ENCODE measurements at places on chromosomes 4 and X. TPM values are rescaled to one million over a fixed set of nuclear protein-coding genes. Genes with fewer than 3 reads are reported as not detected.

DNA sequence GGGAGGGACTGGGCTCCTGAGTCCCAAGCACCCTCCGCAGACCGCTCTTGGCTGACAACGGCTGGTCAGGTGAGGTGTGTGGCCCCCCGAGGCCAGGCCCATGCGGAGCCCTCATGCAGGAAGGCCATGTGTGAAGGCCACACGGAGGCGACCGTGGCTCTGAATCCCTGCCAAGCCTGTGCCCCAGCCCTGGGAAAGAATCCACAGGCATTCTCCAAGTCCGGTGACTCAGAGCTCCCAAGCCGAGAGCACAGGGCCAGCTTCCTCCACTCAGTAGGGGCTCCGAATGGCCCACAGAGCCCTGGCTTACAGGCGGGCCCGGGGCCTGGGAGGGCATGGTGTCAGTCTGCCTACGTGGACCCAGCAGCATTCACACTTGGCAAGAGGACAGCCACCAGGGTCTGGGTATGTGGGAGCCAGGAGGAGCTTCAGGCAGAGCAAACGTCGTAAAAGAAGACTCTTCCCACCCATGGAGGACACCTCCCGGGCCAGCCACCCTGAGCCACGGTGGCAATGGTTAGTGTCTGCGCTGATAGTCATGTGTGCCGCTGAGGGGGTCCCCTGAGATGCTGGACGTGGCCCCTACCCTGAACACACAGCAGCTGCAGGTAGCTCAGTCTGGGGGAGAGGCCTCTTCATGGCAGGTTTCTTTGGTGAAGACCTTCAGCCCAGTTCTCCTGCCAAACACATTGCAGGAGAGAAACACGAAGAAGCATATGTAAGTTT is 105.7 kb downstream of the PSAPL1 start:
- DNase-seq, result no peak

GRCh38 chrX:119541188-119541587 is 24.0 kb downstream of the STEEP1 start:
- DNase-seq, result no peak

DNA sequence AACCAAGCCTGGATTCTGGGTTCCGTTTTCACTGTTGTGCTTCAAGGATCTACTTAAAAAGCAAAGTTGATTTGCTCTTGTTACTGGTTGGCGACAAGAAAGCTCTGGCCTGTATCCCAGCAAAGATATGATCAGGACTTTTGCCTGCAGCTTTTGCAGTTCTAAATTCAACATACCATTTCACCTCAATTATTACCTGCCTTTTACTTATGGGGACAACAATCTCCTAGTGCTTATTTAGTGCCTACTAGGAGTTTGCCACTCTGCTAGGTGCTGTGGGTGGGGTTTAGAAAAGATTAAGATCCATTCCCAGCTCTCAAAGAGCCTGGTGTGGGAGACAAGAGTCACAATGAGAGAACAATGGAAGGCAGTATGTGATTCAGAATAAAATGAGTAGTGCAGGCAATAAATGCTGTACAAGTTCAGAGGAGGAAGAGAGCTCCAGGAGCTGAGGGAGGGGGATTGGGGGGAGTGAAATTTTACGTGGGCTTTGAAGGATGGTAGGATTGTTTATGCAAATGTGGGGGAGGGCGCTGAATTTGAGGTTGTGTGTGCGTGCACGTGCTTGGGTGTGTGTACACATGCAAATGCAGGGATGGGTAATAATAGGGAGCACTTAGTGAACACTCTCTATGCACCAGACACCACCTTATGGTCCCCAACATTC is 5.0 kb upstream of the TMEM164 start:
- DNase-seq, result no peak

- DNase-seq, result no peak
Observed at GRCh38 chr4:39528061-39528465, 824 bp upstream of the UGDH start.

- DNase-seq, result no peak
Observed at GRCh38 chr4:16111533-16111932, 27.7 kb upstream of the PROM1 start.

- no peak for DNase-seq
Observed at GRCh38 chrX:122188751-122189150, 995.3 kb upstream of the GRIA3 start.

DNA sequence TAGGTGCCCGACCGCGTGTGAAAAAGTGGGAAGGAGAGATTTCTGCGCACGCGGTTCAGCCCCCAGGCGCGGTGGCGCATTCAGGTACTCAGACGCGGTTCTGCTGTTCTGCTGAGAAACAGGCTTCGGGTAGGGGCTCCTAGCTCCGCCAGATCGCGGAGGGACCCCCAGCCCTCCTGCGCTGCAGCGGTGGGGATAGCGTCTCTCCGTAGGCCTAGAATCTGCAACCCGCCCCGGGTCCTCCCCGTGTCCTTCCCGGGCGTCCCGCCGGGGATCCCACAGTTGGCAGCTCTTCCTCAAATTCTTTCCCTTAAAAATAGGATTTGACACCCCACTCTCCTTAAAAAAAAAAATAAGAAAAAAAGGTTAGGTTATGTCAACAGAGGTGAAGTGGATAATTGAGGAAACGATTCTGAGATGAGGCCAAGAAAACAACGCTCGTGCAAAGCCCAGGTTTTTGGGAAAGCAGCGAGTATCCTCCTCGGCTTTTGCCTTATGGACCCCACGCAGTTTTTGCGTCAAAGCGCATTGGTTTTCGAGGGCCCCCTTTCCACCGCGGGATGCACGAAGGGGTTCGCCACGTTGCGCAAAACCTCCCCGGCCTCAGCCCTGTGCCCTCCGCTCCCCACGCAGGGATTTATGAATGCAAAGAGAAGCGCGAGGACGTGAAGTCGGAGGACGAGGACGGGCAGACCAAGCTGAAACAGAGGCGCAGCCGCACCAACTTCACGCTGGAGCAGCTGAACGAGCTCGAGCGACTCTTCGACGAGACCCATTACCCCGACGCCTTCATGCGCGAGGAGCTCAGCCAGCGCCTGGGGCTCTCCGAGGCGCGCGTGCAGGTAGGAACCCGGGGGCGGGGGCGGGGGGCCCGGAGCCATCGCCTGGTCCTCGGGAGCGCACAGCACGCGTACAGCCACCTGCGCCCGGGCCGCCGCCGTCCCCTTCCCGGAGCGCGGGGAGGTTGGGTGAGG is 3.7 kb downstream of the SHOX start:
- no peak for DNase-seq

DNA sequence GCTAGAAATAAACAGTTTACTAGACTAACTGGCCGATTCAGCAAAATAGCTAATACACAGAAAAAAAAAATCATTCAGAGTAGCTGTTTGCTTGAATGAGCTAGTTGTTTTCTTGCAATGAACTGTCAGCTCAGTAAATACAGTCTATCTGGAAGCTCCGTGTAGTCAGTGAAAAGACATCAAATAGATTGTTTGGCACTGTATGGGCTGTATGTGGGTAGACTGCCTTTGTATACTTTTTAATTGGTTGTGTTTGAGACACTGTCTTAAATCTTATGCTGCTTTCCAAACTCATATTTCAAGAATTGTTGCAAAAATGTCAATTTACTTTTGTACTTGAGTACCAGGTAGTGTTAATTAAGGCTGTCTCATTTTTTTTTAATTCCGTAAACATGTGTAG is 61.6 kb upstream of the GPR174 start:
- DNase-seq, result no peak

DNA sequence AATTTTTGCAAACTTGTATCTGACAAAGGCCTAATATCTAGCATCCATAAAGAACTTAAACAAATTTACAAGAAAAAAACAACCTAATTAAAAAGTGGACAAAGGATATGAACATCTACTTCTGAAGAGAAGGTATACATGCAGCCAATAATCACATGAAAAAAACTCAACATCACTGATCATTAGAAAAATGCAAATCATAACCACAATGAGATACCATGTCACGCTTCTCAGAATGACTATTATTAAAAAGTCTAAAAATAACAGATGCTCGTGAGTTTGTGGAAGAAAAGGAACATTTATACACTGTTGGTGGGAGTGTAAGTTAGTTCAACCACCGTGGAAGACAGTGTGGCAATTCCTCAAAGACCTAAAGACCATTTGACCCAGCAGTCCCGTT is 24.0 kb downstream of the CEP44 start:
- no peak for DNase-seq

- DNase-seq, result peak; percentile 50
Observed at GRCh38 chr4:76758290-76758882, 139.6 kb downstream of the SOWAHB start.

DNA sequence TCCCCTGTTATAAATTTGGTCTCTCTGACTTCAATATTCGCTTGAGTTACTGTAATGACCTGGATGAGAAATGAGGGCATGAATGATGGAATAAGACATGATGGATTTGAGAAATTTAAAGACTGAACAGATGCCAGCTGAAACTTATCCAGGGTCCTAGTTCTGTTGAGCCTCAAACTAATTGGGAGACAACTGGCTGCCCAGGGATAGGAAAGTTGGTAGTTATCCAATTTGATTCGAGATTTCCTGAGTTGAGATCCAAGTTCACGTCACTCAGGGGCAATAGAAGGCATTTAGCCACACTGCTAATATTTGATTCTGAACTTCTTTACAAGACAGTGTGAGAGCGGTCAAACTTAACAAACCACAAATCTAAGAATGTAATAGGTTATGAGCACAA is 159.0 kb upstream of the CXCL13 start:
- DNase-seq, result no peak

DNA sequence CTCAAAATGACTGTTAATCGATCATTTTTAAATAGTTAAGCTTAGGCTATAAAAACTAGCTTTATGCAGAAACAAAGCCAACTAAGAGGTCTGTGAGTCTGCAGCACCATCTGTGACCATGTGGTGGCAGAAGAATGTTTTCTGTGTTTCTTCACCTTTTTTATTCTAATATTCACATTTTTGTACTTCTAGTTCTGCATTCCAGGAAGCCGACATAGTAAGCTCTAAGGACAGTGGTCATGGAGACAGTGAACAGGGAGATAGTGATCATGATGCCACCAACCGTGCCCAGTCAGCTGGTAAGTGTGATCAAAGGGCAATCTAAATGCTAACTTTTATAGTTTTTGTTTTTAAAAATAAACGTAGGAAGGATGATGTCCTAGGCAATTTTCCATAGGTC is 5.6 kb downstream of the PCDH10 start:
- no peak for DNase-seq

DNA sequence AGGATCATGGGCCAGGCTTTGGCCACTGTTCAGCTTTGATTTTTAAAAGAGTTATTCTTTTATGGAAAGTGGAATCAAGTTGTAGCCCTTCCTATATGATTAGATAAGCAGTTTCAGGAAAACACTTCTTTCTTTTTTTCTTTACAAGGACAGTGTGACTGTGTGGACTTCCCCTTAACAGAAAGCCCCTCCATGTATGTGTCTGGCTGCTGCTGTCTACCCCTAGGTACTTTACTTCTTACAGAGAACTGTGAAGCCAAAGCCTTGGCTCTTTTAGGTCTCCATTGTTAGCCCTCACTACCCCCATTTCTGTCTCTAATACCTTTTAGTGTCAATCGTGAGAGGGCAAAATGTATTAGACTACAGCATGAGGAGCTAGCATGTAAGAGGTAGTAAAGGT is 19.1 kb downstream of the VSIG1 start:
- DNase-seq, result no peak

- DNase-seq, result no peak
Observed at GRCh38 chr4:102535398-102536082, 34.4 kb downstream of the NFKB1 start.

DNA sequence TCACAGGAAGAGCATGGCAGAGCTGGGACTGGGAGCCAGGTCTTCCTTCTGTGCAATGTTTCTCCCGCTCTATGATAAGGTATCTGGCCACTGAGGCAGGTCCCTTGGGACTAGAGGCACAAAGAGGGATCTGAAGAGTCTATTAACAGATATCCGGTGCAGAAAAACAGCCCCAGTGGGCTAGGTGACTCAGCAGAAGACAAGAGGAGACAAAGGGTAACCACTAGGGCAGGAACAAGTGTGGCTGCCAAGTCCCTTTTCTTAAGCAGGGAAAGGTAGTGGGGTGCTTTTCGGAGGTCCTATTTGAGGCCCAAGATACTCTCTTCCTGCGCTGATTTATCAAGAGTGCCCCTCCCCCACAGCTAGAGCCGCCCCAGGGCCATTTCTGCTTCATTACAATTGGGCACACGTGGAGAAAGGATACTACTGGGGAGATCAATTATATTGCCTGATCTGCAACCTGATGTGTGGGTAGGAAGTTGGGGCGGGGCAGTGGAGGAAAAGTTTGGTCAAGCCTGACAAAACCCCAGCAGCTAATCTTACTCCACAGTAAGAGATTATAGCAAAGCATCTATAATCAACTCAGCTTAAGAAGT is at the start of gene DGAT2L6:
DGAT2L6 (plus strand) TSS at position 546 of the 596 bp plus-strand sequence. CDS start 100 bp downstream, outside the sequence.
- no peak for DNase-seq

DNA sequence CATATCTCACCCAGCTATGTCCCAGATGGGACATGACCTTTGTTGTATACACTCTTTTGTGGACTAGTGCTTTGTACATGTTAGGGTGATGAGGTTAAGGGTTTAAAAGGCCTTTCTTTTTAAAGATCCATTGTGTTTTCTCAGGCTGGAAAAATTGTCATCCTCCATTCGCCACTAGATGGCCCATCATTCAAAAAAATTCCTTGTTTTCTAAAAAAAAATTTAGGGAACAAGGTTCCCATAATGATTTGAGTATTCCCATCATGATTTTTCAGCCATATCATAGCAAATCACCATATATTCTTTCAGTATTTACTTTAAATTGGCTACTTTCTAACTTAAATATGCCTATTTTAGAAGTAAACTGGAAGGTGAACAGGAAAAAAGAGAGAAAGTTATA is 91.9 kb upstream of the TMEM164 start:
- DNase-seq, result no peak

DNA sequence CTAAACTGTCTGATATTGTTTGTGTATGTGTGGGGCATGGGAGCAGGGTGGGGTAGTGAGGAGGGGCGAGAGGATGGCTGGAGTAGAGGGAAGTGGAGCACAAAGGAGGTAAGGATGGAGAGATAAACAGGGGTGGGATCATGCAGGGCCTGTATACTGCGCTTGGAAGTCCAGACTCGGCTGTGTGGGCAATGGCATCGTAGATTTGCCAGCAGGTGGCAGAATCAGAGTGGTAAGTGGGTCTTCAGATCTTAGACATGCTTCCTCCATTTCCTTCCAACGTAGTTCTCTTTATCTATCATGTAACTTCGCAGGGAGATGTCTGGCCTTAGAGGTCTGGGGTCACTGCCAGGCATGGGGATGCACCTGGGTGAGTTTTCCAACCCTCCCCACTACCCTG is 155.5 kb downstream of the PDGFRA start:
- peak; percentile 15 for DNase-seq

DNA sequence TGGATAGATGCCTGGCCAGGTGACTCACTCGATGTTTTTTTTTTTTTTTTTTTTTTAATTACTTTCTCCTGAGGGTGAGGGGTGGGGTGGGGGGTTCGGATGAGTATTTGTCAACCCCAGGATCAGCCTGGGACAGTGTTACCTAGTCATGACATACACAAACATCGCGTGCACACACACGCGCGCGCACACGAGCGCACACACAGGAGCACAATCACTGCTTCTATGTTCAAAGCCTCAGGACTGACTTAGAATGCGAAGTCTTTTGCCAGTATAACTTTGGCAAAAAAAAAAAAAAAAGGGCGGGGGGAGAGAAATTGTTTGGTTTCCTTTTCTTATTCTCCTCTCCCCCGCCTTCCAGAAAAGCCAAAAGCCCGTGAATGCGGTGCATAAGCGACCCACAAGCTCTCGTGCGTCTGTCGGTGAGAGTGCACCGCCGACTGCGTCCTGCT is 115.0 kb upstream of the TEX13C start:
- no peak for DNase-seq

BEND2 gene
- total RNA-seq, result under 0.01 TPM

PF4V1 gene
- not detected for total RNA-seq

CABS1 gene
- not detected for total RNA-seq

POLN gene
- total RNA-seq, result 5.9 TPM

NDP gene
- total RNA-seq, result not detected

UCP1 gene
- total RNA-seq, result not detected

TMPRSS11A gene
- not detected for total RNA-seq

IL21 gene
- total RNA-seq, result not detected

Measured in body of pancreas (tissue), 4 donors.